NCI-H2107 (cell line): ENCODE measurements at places on chromosomes 7 and 10.

DNA sequence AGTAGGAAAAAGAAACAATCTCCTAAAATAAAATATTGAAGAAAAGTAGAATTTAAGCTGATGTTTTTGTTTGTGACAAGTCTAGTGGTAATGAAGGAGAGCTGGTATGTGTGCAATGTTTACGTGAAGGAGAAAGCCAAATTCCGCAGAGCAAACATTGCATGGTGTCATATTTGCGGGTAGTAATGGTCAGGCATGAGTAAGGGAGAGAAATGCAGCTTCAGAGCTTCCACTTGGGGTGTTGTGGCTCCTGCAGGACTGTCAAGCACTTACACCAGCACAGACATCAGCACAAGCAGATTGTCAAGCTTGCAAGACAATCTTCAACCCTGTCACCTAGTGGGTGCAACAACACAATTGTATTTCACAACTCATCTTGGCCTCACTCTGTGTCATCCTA lies 136.5 kb upstream of the ETV1 start:
- no peak for DNase-seq

DNA sequence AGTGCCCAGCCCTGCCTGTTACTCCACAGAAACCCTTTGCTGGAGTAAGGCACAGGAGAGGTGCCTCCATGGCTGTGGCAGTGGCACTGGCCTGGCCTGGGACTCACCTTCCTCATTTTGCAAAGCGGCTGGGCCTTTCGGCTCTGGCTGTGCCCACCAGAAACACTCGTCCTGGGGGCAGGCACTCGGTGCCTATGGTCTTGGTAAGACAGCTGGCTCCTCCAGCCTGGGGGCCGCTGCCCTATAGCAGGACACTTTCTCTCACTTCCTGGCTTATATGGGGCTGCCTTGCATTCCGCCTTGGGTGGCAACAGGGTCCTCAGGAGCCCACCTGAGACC lies 13.2 kb downstream of the ZMIZ1 start:
- DNase-seq, result no peak

GRCh38 chr7:76063525-76063924 lies 15.6 kb downstream of the MDH2 start:
- DNase-seq, result no peak

DNA sequence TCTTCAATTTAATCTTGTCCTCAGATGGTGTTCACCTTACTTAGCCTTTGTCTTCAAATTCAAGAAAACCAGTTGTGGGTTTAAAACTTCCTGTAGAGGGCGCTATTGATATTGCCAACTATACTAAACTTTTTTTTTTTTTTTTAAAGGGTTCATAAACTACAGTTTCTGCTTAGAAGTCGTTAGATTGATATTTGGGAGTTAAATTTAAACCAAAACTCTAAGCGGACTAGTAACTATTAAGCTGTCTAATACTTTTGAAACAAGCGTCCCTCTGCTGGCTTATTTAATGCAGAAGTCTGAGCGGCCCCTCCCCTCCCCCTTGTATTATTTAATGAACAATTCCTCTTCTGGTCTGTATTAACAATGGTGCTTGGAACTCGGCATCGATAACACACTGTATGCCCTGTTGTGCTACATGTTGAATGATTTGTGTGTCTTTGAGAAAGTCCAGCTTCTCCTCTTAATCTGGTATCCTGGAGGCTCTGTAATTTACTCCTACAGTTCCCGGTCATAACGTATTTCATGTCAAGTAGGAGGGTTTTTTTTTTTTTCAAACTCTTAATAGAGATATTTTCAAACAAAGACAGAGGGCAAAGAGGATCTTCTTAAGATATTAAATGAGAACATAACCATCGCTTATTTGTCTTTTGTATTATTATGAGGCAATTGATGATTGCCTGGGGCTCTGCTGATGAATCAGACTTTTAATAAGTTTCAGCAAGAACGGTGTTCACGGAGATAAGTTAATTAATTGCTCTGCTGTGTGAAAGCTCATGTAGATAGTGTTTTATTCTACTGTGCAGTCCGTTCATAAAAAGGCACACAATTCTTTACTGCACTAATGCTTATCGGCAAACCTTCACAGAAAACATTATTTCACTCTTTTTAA lies 22.6 kb upstream of the CREB5 start:
- DNase-seq, result peak; percentile 23

GRCh38 chr10:5447056-5447455 lies 34.7 kb downstream of the NET1 start:
- DNase-seq, result no peak

GRCh38 chr7:32536585-32536984 lies 41.3 kb downstream of the AVL9 start:
- no peak for DNase-seq

DNA sequence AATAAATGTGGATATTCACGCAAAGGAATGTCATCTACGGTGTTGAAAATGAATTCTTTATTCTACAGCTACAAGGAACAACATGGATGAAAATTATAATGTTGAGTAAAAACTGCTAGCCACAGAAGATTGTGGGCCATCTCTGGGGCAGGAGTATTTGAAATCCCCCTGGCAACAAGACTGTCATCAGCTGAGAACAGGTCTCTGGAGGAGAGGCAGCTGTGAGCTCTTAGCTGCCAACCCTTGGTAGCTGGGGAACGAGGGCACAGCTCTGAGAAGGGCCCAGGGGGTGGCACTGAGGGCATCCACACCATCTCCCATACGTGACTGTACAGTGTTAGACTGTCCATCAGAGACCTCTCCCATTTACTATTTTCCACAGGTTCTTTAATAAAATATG lies 340.1 kb upstream of the MGMT start:
- no peak for DNase-seq
